ENCODE measurements at places on chromosomes 3 and 15.

GRCh38 chr15:80890341-80891005 lies 99.1 kb downstream of the MESD start:
- DNase-seq = no peak

GRCh38 chr3:184448321-184449160 lies 68.7 kb downstream of the CHRD start:
- DNase-seq = no peak

DNA sequence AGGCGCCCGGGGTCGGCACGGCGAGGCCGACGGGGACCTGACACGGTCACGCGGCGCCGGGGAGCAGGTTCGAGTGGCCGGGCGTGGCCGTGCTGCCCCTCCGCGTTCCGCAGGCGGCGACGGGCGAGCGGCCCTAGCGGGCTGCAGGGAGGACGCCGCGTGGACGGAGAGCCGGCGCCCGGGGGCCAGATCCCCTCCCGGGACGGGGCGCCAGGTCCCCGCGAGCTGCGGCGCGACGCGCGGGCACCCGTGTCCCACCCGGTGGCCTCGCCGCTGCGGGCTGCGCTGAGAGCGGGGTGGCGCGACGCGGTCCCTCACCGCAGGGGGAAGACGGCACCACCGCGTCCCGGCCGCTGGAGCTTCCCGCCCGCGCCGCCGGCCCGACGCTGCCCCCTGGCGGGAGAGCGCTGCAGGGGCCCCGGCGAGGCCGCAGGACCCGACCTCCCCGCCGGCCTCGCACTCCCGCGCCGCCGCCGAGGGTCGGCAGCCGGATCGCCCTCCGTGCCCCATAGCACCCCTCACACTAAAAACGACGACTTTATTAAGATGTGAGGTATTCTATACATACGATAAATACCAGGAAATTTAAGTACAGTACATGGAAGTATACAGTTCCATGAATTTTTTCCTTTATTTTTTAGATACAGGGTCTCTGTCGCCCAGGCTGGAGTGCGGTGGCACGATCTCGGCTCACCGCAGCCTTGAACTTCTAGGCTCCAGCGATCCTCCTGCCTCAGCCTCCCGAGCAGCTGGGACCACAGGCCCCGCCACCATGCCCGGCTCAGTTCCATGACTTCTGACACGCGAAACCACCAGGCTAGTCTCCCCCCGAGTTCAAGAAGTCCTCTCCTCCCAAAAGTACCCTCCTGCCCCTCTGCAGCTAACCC lies 1.3 kb upstream of the PIGZ start:
- DNase-seq = peak; percentile 48

DNA sequence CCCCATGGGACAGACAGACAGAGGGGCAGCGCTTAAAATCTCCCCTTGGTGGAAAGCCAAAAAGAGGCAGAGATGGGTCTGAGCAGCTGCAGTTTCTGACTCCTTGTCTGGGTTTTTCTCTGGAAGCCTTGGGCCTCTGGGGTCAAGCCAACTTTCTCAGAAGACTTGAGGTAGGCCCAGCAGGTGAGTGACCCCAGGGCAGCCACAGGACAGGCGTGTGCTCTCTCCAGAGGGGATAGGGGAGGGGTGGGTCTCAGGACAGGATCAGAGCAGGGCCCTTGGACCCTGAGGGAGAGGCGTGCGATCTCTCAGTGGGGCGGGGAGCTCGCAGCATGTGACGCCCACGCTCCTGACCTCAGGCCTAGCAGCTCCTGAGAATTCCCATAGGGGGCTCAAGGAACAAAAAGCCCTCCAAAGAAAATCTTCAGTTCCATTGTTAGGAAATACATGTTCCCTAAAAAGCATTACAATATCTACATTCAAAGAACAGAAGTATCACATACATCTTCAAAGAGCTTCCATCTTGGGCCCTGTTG lies 34.6 kb upstream of the DUSP7 start:
- DNase-seq = no peak

DNA sequence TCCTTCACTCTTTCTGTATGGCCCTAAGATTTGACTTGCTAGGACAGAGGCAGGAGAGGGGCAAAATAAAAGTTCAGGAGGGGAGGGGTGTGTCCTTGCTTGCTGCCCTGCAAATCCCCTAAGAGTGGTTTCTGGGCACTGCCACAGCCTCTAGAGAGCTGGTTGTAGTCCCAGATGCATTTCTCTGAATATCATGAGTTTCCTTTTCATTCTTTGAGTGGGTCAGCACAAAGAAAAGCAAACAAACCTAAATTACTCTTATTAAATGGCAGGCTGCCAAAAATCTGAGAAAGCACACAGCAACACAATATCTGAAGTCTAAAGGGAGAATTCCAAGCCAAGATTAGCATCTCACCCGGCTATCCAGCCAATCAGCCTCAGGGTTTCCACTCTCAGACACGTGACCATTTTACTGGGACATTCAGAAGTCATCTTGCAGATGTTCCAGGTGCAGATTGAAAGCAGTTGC lies 919.3 kb downstream of the TUSC7 start:
- DNase-seq = no peak

DNA sequence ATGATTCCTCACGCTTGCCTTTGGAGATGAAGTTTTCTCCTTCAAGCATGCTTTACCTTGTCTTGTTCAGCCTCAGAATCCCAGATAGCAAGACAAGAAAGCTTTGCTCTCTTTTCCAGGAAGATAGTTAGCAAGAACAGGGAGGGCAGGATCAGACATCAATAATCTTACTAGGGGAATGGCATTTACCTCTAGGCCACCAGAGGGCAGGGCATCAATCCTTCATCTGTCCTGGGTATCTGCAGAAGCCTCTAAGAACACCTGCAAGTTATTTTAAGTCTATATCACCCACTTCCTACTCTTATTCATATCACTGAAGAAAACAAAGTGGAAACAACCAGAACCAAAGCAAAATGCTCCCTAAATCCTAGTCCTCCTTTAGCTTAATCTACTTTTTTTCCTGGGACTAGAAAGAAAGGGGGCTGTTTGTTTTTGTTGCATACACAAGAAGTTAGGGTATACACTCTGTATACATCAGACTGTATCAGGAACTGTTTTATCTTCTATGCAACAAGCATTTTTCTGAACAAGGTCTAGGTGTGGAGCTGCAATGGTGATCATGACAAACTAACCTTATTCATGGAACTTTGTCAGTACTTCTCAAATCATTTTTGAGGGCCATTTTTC lies 862.5 kb downstream of the CADM2 start:
- no peak for DNase-seq

DNA sequence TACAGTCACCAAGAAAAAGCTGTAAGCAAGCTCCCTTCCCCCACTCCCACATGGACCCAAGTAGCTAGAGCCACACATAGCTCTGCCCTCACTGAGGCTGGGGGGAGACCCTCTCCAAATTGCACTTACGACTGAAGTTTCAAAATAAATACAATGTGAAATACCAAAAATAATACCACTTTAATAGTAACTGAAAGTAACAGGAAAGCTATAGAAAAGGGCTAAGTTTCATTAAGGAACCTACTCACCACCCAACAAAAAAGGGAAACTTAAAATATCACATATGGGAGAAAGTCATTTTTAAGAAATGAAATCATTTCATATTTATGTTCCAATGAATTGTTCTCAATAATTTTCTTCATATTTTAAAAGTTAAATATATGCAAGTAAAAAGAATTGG lies 130.4 kb upstream of the UBE2E2 start:
- DNase-seq = no peak

DNA sequence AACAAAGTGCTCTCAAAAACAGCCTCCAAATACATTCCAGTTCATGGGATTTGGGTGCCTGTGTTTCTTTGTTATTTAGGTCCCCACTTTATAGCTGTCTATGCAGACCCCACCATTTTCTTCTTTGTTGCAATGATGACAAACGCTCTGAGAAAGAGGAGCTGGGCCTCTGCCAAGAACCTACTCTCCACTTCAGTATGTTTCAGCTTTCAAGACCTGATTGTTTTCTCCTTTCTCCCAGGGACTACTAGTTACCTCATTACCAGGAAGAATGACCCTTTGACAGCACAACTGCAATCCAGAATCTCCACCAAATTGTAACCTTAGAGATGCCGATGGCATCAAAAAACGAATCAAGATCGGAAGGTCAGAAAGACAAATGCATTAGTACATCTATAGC lies 236.8 kb downstream of the MEIS2 start:
- no peak for DNase-seq

DNA sequence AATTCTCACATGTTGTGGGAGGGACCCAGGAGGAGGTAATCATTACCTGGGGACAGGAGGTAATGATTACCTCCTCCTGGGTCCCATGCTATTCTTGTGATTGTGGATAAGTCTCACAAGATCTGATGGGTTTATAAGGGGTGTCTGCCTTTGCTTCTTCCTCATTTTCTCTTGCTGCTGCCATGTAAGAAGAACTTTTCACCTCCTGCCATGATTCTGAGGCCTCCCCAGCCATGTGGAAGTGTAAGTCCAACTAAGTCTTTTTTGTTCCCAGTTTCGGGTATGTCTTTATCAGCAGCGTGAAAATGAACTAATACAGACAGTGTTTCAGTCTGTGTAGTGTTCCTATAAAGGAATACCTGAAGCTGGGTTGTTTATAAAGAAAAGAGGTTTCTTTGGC lies 13.1 kb upstream of the KCTD6 start:
- DNase-seq = no peak

GRCh38 chr15:70517194-70517590 lies 246.2 kb downstream of the UACA start:
- no peak for DNase-seq

- DNase-seq = no peak
Observed at GRCh38 chr15:55260562-55261131, 29.0 kb downstream of the RAB27A start.

GRCh38 chr3:160987982-160988964 lies 116.9 kb downstream of the B3GALNT1 start:
- DNase-seq = no peak

DNA sequence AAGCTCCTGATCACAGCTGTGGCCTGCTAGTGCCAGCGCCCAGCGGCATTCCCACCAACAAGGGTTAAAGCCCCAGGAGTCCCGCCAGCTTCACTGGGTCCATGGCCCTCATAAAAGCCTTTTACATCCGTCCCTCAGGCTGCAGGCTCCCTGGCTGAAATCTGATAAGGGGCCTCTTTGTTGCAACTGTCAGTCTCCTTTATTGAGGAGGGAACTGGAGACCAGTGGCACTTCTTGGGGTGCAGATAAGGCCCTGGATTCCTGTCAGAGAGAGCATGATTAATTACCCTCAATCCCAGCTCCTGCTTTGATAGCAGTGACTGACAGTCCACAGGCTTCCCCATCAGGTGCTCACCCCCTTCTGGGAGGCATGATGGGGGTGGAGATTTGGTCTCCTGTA lies 30.9 kb upstream of the CLK3 start:
- DNase-seq = no peak

- peak; percentile 73 for DNase-seq
Observed at GRCh38 chr3:68057637-68058320, 403.4 kb upstream of the SUCLG2 start.

GRCh38 chr3:77513542-77513941 lies 473.6 kb downstream of the ROBO2 start:
- DNase-seq = no peak

- no peak for DNase-seq
Observed at GRCh38 chr3:45516829-45517228, 77.7 kb upstream of the LIMD1 start.

DNA sequence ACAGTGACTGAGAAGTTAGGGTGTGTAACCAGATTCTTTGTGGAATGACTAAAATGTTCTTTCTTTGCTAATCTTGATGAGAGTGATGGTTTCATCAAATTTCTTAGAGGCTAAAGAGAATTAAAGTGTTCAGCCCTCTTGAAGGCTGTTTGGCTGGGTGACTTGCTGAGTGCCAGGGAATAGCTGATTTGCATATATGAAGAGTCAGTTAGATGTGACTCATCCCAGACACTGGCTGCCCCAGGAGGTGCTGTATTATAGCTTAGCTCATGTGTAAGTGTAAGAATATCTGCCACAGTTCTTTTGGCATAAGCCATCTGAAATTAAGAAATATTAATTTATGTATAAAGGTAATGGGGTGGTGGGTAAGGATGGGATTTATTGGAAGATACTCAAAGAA lies 535.1 kb downstream of the NLGN1 start:
- no peak for DNase-seq

GRCh38 chr15:49179433-49180190 lies 9.6 kb downstream of the GALK2 start:
- no peak for DNase-seq

DNA sequence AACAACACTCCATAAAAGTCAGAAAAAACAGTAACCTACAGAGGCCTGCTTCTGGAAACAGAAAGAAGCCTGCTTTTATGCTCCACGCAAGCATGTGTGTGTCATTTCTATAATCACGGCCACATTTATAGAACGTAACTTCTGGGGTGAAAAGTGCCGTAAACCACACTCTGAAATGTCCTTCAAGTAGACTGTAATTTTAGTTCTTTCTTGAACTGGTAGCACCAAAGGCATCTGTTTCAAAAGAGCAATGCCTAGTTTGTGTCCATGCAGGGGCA lies 19.5 kb upstream of the CMTM7 start:
- no peak for DNase-seq

GRCh38 chr3:66386925-66387650 lies 113.7 kb downstream of the LRIG1 start:
- DNase-seq = no peak
